ENCODE measurements at places on chromosomes 1 and 21.
A peak's percentile ranks its signal among the peaks of the same experiment; 100 is the strongest.

DNA sequence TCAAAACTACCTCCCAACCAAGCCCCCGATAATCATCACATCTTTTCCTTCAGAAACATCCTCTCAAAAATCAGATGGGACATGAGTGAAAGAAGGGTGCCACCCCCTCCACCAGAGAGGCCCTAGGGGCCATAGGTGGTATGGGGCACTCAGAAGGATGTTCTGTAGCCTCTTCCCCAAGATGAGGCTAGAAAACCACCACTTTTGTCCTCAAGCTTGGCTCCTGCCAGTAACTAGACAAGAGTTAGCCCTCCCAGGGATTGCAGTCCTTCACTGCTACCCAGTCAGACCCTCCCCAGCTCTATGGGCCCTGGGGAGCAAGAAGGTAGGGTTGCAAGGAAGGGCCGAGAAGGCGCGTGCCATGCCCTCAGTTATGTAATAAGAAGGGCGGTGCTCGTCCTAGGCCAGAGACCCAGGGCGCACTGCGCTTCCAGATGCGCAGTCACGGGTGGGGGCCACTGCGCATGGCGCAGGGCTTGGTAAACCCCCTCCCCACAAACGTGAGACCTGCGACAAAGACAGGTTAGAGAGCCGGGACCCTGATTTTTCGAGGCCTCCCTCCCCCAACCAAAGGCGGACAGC is 69.7 kb downstream of the CD46 start:
- DNase-seq, result no peak

- no peak for DNase-seq
Measured at GRCh38 chr1:48069662-48070395, 72.6 kb upstream of the TRABD2B start.

DNA sequence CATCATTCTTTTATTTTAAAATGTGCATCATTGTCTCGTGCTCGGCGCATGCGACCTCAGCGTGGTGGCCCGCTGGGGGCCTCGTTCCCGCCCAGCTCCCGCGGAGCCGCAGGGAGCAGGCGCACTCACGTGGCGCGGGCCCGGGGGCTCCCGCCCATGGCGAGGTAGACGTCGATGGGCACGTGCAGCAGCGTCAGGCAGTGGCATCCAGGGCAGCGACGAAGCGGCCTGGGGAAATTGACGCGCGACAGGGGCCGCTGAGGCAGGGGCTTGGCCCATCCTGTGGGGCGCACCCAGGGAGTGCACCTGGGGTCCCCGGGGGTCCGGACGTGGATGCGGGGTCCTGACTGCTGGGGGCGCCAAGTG is 994 bp downstream of the FAM229A start:
- DNase-seq, result no peak

DNA sequence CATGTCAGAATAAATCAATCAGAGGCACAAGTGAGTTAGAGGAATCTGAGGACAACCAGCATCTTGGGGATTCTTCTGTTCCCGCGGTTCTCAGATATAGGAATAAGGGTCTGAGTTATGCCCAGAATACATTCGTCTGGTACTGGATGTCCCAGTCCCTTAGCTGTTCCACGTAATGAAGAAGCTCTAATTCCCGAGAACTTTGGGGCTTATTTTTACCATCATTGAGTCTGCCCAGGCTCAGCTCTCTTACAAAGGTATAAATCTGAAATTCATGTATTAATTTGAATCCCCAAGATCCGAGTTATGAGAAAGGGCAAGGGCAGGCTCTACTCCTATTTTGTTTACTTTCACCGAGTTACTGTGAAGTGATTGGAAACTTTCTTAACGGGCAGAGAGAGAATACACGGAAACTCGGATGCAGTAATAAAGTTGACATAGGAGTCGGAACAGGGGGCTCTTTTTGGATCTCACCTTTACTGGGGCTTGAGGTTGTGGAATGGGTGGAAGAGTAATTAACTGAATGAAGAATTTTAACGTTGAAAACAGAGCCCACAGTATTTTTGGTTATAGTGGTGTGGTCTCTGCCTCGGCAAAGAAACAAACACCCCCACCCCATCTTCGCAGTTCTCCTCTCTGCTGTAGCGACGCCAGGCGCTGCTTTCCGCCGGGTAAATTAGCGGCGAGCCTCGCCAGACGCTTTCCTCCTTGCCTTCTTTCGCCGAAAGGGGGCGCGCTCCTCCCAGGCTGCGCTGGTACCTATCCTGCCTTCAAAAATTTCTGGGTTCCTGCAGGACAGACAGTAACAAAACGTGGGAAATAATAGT is 7.1 kb downstream of the PRRX1 start:
- DNase-seq, result no peak

GRCh38 chr1:156448134-156448967 is 52.2 kb downstream of the MEF2D start:
- no peak for DNase-seq

DNA sequence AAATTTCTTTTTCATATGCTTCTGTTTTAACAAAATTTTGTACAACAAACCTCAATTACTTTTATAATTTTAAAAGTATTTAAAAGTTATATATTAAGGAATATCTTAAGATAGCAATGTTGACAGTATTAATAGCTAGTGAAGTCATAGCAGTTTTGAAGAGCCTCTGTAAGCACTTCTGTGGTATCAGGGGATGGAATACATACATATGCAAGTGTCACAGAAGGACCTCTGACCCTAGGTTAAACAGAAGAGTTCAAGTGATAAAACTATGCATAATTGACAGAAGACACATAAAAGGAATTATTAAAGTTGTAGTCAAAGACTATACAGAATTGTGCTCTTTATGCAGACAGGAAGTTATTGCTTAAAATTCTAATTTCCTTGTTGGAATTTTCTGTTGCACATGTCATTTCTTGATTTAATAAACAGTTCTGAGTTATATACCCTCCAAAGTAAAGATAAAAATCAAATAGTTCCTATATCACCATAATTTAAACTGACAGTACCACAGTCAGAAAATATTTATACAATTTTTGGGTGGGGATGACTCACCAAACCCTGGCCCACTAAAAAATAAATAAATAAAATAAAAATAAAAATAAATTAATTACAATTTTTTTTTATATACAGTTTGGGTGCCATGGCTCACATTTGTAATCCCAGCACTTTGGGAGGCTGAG is 27.1 kb downstream of the IPP start:
- DNase-seq, result no peak

GRCh38 chr1:229893762-229894444 is 173.1 kb upstream of the GALNT2 start:
- no peak for DNase-seq

- no peak for DNase-seq
Measured at GRCh38 chr1:62439652-62440371, 3.0 kb downstream of the USP1 start.

- no peak for DNase-seq
Measured at GRCh38 chr1:152519851-152520250, 5.6 kb downstream of the CRCT1 start.

GRCh38 chr1:31502926-31503511 is 73.3 kb upstream of the TINAGL1 start:
- no peak for DNase-seq

- no peak for DNase-seq
Measured at GRCh38 chr1:180952657-180953013, 39.9 kb downstream of the KIAA1614 start.

DNA sequence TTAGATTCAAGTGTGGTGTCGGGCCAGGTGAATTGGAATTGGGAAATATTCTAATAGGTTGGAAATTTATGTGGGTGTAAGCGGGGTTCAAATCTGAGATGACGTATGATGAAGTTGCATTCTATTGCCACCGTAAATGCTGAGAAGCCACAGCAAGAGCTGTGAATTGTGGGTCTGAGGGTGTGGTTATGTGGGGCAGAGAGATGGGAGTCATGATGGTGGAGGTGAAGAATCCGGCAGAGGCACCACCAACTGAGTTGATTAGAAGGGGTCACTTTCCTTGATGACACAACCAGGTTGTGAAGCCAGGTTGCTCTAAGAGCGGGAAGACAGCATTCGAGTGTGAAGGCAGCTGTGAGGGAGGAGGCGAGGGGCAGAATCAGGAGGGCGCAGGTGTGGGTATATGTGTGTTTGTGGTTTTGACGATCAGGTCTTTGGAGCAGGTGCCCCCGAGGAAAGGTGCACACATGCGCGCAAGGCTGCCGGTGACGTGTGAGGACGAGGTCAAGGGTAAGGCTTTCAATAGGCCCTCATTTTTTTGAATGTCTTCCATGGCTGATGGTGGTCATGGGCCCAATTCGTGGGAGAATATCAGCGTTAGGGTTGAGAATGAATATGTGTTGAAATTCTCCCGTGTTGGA is 18.7 kb downstream of the LRRC3 start:
- DNase-seq, result no peak

GRCh38 chr1:67945733-67946374 is 104.6 kb downstream of the DIRAS3 start:
- no peak for DNase-seq

DNA sequence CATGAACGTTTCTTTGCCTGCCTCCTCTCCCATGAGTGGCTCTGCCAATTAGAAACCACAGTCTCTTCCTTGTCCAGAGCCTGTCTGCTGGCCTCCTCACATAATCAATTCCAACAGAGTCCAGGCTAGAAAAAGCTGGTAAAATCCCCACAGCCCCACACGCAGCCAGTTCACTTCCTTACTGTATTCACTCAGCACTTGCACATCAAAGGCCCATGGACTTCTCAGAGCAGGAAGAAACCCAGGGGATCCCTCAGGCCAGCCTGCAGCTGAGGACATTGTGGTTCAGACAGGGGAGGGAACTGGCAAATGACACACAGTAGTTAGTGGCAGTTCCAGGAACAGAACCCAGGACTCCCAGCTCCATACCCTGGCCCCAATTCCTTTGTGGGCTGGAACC is 171.6 kb upstream of the EDN2 start:
- DNase-seq, result no peak

- DNase-seq, result peak; percentile 2
Measured at GRCh38 chr1:5448486-5448885, 543.7 kb downstream of the NPHP4 start.

GRCh38 chr1:115829023-115829674 is 11.8 kb downstream of the NHLH2 start:
- DNase-seq, result no peak

GRCh38 chr1:115969509-115969908 is 6.8 kb upstream of the SLC22A15 start:
- no peak for DNase-seq

GRCh38 chr1:1543706-1544099 is 3.3 kb upstream of the TMEM240 start:
- no peak for DNase-seq

GRCh38 chr1:180000575-180000974 is 46.0 kb downstream of the CEP350 start:
- no peak for DNase-seq

GRCh38 chr21:38814126-38815059 is 8.7 kb downstream of the ETS2 start:
- no peak for DNase-seq

GRCh38 chr1:23593042-23593521 is 33.8 kb upstream of the ID3 start:
- DNase-seq, result no peak

DNA sequence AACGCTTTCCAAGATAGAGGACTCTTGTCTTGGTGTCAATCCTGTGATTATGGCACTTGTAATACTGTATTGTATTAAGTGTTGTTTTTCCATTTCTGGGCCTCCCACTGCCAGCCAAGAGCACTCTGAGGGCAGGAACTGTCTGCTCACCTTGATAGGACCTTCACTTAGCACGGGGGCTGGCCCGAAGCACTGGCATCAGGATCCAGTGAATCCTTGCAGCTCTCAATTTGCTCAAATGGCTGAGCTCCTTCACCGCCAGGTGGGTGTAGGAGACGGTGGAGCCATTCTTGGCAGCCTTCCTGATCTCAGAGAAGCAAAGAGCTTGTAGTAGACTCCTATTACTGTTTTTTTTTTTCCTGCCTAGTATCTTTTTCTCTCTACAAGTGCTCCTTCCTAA is 17.7 kb downstream of the MECR start:
- no peak for DNase-seq

- DNase-seq, result no peak
Measured at GRCh38 chr1:175792136-175792535, 48.7 kb upstream of the TNR start.

- no peak for DNase-seq
Measured at GRCh38 chr1:25993197-25993951, 4.5 kb downstream of the PAFAH2 start.

DNA sequence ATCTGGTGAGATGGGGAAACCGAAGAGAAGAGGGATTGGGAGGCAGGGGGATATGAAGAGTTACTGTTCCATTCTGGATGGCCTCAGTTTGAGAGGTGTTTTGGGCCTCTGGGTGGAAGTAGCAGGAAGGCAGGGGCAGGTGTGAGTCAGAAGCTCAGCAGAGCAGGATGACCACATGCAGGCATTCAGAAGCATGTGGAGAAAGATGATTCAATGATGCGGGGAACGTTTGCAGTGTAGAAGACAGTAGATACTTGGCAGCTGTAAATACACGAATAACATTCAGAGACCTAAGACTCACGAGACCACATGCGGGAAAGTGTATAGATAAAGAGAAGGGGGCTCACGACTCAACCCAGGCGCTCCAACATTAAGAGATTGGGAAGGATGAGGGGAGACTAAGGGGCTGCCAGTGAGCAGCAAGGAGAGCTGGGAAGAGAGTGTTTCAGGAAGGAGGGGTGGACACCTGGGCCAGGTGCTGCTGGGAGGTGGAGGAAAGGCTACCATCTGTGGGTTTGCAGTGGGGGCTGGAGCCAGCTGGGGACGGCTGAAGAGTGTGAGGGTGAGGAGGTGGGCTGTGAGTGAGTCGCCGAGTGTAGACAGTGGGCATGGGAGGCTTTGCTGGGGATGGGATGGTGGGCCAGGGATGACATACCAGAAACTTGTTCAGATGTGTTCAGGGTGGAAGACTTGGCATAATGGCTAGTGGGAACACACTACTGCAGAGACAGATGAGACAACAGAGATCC is 5.8 kb upstream of the EPS8L3 start:
- no peak for DNase-seq

DNA sequence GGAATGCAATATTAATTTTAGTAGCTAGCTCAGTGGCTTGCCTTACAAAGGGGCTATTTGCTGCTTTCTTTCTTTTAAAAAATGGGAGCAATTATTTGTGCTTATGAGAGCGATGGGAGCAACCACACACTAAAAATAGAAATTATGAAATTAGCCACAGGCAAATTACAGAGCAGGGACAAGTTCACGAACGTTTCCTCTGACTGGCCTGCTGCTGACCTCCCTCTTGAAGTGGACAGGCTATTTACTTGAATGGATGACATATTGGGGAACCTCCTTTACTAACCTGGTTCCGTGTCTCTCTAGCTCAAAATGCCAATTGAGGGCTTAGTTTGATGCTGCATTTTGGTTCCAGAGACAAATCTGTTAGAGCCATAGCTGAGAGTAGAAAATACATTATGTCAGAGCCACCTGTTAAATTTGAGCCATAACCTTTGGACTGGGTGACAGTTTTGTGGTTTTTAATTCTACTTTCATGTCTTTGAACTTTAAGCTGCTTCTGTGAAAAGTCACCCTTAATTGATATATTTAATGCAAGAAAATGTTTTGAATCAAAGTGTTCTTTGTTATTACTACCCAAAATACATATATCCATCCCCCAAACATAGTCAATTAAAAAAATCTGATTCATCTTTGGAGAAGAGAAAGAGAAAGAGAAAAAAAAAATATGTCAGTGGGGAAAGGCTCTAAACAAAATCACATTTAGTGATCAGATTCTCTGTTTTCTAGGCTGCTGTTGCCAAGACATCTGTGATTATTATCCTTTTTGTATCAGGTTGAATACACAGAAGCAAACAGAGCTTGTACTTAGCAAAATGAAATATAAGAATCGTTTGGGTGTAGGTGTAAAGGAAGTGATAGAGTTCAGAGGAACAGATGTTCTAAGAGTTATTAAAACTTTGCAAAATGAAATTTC is 351.9 kb downstream of the ADGRL2 start:
- no peak for DNase-seq

- no peak for DNase-seq
Measured at GRCh38 chr1:5933676-5934057, 58.6 kb downstream of the NPHP4 start.

- no peak for DNase-seq
Measured at GRCh38 chr1:64282351-64282750, 78.9 kb downstream of the UBE2U start.
